ENCODE measurements at places on chromosomes 1 and 21. TPM values are rescaled to one million over a fixed set of nuclear protein-coding genes. Genes with fewer than 3 reads are reported as not detected.

The TNFRSF1B gene
- polyA plus RNA-seq = 17.5 TPM

The VASH2 gene
- polyA plus RNA-seq = 49.8 TPM

DNA sequence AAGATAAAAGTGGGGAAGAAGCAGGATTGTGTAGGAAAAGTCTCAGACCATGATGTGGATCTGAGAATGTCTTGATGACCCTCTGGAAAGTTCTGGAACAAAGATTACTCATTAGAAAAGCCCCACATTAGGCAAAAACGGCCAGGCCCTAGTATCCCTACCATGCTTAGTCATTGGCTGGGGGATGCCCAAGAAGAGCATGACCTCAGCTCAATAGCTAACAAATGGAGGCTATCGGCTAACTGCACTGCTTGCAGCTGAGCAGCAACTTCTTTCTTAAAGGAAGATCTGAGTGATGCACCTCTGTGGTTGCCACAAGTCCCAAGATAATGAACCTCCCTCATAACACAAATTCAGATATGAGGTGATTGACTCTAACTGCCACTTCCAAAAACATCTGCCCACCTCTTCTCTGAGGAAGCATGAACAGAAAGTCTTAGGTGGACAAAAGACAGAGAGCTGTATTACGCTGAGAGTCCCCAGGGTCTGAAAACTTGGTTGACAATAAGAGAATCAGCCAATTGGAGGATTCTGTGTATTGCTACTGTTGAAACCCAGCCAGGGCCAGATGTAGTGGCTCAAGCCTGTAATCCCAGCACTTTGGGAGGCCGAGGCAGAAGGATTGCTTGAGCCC, 64.6 kb upstream of the AK4 start:
- no peak overlapping the region for H3K4me3 ChIP-seq
- no peaks in the 10 kb centered on the region for H3K4me1 ChIP-seq
- no peaks in the 10 kb centered on the region for H3K36me3 ChIP-seq
- H3K27me3 ChIP-seq = no peaks in the 10 kb centered on the region
- no peak for DNase-seq

The VWA5B1 gene
- 0.28 TPM for polyA plus RNA-seq

Measured in muscle of leg (tissue), 16 donors.